ENCODE measurements at places on chromosomes 11 and 22. TPM values are rescaled to one million over a fixed set of nuclear protein-coding genes. Genes with fewer than 3 reads are reported as not detected.

DCHS1 gene
- 20.1 TPM for total RNA-seq

NAA40 gene
- 44.8 TPM for total RNA-seq

RIC3 gene
- total RNA-seq, result not detected

C11orf21 gene
- total RNA-seq, result not detected

RBMXL2 gene
- not detected for total RNA-seq

TBX1 gene
- 4.7 TPM for total RNA-seq

MS4A12 gene
- not detected for total RNA-seq

GGTLC3 gene
- not detected for total RNA-seq

RIN1 gene
- total RNA-seq, result 6.4 TPM

OR5P2 gene
- not detected for total RNA-seq

SESN3 gene
- 6.7 TPM for total RNA-seq

CHORDC1 gene
- 244 TPM for total RNA-seq

HOATZ gene
- total RNA-seq, result 0.58 TPM

B3GAT1 gene
- total RNA-seq, result 3.7 TPM

GRCh38 chr11:92277871-92278270, 53.3 kb downstream of the FAT3 start:
- no peak overlapping the region for H3K27ac ChIP-seq
- H3K4me1 ChIP-seq, result no peaks in the 10 kb centered on the region
- H3K4me3 ChIP-seq, result no peak overlapping the region
- no peak for DNase-seq
- no peaks in the 10 kb centered on the region for H3K36me3 ChIP-seq

DNA sequence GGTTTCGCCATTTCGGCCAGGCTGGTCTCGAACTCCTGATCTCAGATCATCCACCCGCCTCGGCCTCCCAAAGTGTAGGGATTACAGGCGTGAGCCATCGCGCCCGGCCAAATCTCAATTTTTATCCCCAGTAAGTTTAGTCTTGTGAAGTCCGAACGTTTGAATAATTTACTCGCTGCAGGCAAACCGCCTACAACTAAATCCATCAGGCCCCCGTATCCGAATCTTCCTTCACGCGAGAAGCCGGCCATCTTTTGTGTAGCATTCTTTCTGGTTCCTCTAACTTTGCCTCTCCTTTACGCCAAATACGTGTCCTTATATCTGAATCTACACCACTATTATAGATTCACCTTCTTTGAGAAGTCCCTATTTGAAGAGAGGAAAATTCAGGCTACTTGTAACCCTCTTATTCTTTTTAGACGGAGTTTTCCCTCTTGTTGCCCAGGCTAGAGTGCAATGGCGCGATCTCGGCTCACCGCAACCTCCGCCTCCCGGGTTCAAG, 581 bp upstream of the EIF3L start:
- peaks cover 34% of the 10 kb centered on the region for H3K36me3 ChIP-seq
- H3K27me3 ChIP-seq, result no peaks in the 10 kb centered on the region
- H3K4me1 ChIP-seq, result peaks cover 9% of the 10 kb centered on the region
- peak overlapping the region; percentile 82 for H3K27ac ChIP-seq
- peak overlapping the region; percentile 86 for H3K4me3 ChIP-seq

- no peak overlapping the region for H3K27ac ChIP-seq
- DNase-seq, result no peak
- H3K36me3 ChIP-seq, result no peaks in the 10 kb centered on the region
These were observed 161.6 kb upstream of the SYN3 start for GRCh38 chr22:33219648-33220384.

DNA sequence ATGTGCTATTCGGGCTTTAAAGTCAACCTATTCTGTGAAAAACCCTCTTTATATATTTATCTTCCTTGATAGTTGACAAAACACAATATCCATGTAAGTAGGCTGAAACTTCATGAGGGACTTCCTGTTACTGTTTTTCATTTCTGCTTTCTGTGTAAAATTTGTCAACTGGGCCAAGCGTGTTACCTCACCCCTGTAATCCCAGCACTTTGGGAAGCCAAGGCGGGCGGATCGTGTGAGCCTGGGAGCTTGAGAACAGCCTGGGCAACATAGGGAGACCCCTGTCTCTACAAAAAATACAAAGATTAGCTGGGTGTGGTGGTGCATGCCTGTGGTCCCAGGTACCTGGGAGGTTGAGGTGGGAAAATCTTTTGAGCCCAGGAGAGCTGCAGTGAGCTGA, 66.5 kb upstream of the SLC25A18 start:
- H3K4me3 ChIP-seq, result no peak overlapping the region
- peaks cover 14% of the 10 kb centered on the region for H3K27me3 ChIP-seq
- DNase-seq, result no peak
- no peak overlapping the region for H3K27ac ChIP-seq
- H3K36me3 ChIP-seq, result no peaks in the 10 kb centered on the region

GRCh38 chr22:46148336-46148735, 2.0 kb upstream of the PPARA start:
- H3K36me3 ChIP-seq, result no peaks in the 10 kb centered on the region
- no peak overlapping the region for H3K4me3 ChIP-seq
- H3K4me1 ChIP-seq, result peaks cover 13% of the 10 kb centered on the region
- peaks cover 14% of the 10 kb centered on the region for H3K27me3 ChIP-seq
- no peak for DNase-seq
- H3K27ac ChIP-seq, result no peak overlapping the region

- H3K27me3 ChIP-seq, result no peaks in the 10 kb centered on the region
- peak overlapping the region; percentile 99 for H3K27ac ChIP-seq
- peak; percentile 98 for DNase-seq
These were observed 2.5 kb upstream of the CAPRIN1 start for GRCh38 chr11:34049028-34049427.

GRCh38 chr11:79013509-79013908, 427.3 kb downstream of the TENM4 start:
- no peak overlapping the region for H3K27ac ChIP-seq
- H3K36me3 ChIP-seq, result no peaks in the 10 kb centered on the region
- H3K27me3 ChIP-seq, result peaks cover 10% of the 10 kb centered on the region
- no peak for DNase-seq
- H3K4me3 ChIP-seq, result no peak overlapping the region
- no peaks in the 10 kb centered on the region for H3K4me1 ChIP-seq

GRCh38 chr22:30667107-30667493, 575 bp downstream of the DUSP18 start:
- H3K27ac ChIP-seq, result no peak overlapping the region
- no peaks in the 10 kb centered on the region for H3K4me1 ChIP-seq
- H3K27me3 ChIP-seq, result no peaks in the 10 kb centered on the region
- H3K36me3 ChIP-seq, result no peaks in the 10 kb centered on the region
- peak overlapping the region; percentile 86 for H3K4me3 ChIP-seq

- no peaks in the 10 kb centered on the region for H3K4me1 ChIP-seq
- H3K27ac ChIP-seq, result no peak overlapping the region
- no peak for DNase-seq
- H3K4me3 ChIP-seq, result no peak overlapping the region
- no peaks in the 10 kb centered on the region for H3K27me3 ChIP-seq
- H3K36me3 ChIP-seq, result no peaks in the 10 kb centered on the region
These were observed 583.9 kb upstream of the LRRC4C start for GRCh38 chr11:42043312-42043711.

DNA sequence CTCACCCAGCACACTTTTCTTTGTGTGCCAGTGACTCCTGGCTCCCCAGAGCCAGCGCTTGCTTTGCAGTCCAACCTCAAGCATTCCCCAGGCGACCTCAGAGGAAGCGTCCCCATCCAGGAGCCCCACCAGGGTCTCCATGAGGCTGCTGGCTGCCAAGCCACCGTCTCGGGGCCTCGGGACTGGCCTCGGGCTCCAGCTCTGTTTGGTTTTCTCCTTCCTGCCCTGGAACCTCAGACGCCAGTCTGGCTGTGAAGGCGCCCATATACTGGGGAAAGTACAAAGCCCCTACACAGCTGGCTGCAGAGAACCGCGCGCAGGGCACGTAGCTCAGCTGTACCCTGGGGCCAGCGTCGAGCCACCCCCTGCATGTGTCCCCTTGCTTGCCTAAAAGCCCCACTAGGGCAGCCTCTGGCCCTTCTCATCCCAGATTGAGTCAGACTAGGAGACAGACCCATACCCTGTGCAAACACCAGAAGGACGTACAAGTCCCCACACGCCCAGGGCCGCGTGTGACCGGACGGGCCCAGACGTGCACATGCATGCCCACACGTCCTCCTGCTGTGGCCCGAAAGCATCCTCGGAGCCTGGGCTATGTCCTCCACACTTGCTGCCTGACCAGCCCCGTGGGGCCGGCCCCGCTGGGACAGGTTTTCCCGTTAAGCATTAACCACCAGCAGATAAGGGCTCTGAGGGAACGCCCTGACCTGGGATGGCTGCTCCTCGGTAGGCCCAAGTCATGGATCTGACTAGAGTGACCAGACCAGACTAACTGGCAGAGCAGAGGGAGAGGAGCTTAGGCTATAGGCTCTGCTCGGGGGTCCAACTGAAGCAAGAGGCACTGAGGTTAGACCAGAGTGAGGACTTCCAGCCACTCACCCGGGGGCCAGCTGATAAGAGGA, 4.2 kb upstream of the SYT8 start:
- peaks cover 20% of the 10 kb centered on the region for H3K27me3 ChIP-seq
- no peak overlapping the region for H3K27ac ChIP-seq
- no peak for DNase-seq
- no peaks in the 10 kb centered on the region for H3K36me3 ChIP-seq
- no peaks in the 10 kb centered on the region for H3K4me1 ChIP-seq

DNA sequence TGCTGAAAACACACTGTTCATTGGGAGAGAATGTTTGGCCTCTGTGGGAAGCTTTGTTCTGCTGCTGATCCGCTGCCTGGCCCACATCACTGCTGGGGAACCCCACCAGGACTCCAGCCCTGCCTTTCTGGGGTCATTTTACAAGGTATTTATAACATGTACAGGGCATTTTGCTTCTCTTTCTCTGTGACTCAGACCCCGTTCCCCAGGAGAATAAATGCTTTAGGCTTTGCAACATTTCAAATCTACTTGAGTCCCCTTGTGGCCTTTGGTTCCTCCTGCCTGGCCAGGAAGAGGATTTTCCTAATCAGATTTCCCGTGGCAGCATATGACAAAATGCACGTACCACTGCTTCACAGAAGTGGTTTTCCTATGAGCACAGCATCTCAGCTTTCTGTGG, 43.0 kb downstream of the BTG4 start:
- H3K36me3 ChIP-seq, result no peaks in the 10 kb centered on the region
- DNase-seq, result no peak
- H3K27me3 ChIP-seq, result no peaks in the 10 kb centered on the region
- no peak overlapping the region for H3K4me3 ChIP-seq
- no peaks in the 10 kb centered on the region for H3K4me1 ChIP-seq

DNA sequence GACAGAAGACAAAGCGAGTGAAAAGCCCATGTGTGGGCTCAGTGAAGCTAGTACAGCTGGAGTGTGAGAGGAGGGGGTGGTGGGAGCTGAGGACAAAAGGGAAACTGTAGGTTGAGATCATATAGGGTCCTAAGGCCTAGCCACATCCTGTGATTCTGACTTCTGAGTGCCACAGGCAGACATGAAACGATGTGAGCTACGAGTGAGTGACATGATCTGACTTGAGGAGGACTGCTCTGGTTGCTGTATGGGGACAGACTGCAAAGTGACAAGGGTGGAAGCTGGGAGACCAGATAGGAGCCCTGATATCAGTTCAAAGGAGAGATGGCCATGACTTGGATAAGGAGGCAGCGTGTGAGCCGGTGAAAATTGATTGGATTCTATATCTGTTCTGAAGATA, 85.4 kb downstream of the MICAL2 start:
- no peak overlapping the region for H3K27ac ChIP-seq
- DNase-seq, result no peak
- no peak overlapping the region for H3K4me3 ChIP-seq
- H3K4me1 ChIP-seq, result no peaks in the 10 kb centered on the region

All from A673 (cell line).